ENCODE measurements at places on chromosomes 6 and 20.
A peak's percentile ranks its signal among the peaks of the same experiment; 100 is the strongest.

- DNase-seq: peak; percentile 47
Observed at GRCh38 chr20:49385465-49385864, 97.0 kb downstream of the KCNB1 start.

GRCh38 chr6:74318738-74319137 is 622.7 kb downstream of the CD109 start:
- DNase-seq: no peak

DNA sequence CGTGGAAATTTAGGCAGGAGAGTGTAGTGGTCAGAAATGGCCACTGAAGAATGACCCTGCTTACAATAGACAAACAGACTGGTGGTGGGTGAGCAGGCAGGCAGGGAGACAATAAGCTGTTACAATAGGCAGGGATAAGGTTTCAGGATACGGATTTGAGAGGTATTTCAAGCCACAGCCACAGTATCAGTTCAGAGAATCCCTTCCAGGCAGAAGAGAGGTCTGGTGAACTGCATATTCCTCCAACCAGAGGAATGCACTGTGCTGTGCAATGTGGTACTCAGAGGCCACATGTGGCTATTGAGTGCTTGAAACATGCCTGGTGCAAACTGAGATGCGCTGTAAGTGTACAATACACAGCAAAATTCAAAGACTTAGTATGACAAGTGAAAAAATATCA is 20.6 kb downstream of the RMND1 start:
- DNase-seq: no peak

- DNase-seq: peak; percentile 44
Observed at GRCh38 chr6:14721103-14721758, 524.6 kb upstream of the JARID2 start.

DNA sequence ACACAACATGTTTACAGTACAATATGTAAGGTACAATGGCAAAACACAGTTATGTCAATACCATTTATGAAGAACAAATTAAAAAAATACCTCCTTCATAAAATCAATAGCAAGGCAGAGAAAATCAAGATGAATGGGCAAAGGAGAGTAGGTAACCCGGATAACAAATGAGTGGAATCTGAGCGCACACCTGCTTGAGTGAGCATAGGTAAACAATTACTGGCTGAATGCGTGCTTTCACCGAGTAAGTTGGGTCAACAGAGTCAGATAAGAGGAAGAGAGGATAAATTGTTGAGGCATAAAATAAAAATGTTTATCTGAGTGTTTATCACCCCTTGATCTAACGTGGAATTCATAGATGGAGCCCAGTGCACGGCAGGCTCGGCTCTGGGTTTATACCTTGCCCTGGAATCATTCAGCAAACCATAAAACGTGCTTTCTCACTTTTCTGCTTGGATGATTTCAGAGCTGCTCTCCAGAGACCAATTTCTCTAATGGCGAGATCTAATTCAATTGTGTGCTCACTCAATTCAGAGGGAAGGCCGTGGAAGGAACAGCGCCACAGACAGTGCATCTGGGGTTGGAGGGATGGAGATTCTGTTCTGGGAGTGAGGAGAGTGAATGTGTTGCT is 224.8 kb upstream of the MAP3K7 start:
- no peak for DNase-seq

Measured in cardiac fibroblast (primary cell).